ENCODE measurements at places on chromosomes 16 and 17.

DNA sequence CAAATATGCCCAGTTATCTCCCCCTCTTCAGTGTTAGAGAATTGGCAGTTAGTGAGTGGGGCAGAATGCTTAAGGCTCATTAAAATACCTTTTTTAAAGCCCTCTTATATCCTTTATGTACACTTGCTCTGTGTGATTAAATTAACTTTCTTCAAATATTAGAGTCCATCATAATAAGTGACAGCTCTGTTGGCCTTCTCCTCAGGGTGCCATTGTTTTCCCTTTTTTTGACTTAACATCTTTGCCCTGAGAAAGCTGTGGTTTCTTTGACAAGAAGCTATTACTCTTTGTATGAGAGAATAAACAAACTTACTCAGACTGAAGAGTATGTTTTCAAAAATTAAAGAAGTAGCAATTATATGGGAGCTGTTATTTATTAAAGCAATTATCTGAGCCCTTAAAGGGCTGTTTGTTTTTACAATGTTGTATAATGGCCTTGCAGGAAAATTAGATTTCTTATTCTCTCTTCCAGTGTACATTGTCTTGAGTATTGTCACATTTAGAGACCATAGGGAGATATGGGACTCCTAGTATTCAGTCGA is 13.4 kb downstream of the RBBP6 start:
- no peak for DNase-seq

DNA sequence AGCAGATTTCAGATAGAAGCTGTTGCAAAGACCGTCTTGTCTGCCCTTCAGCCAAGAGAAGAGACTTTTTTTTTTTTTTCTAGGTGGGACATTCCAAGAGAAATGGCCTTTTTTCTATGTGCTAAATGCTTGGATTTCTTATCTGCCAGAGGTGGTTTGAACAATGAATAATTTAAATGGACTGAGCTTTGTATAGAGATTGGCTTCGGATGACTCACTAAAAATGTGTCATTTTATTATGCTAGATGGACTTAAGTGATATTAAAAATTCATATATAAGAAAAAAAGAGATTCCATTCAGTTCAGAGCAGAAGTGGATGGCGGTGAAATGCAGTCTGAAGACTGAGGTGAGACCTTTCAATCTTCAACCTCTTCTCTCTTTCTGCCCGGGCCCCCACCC is 58.4 kb downstream of the MEAK7 start:
- DNase-seq, result no peak

DNA sequence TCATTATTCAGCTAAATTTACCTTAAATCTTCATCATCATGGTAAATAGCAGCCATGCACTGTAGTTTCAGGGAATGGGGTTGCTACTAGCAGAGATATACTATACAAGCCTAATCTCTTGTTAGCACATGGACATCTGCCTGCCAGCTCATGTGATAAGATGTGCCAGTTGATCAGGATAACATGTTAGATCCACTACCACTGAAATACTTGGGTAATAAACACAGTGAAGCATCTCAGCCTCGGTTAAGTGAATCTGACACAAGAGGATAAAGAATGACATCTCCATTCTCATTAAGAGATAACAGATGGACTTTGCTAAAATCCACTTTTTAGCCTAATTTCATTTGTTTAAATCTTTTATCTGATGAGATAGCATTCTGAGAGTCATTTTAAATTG is 256.1 kb downstream of the CDH8 start:
- DNase-seq, result no peak

DNA sequence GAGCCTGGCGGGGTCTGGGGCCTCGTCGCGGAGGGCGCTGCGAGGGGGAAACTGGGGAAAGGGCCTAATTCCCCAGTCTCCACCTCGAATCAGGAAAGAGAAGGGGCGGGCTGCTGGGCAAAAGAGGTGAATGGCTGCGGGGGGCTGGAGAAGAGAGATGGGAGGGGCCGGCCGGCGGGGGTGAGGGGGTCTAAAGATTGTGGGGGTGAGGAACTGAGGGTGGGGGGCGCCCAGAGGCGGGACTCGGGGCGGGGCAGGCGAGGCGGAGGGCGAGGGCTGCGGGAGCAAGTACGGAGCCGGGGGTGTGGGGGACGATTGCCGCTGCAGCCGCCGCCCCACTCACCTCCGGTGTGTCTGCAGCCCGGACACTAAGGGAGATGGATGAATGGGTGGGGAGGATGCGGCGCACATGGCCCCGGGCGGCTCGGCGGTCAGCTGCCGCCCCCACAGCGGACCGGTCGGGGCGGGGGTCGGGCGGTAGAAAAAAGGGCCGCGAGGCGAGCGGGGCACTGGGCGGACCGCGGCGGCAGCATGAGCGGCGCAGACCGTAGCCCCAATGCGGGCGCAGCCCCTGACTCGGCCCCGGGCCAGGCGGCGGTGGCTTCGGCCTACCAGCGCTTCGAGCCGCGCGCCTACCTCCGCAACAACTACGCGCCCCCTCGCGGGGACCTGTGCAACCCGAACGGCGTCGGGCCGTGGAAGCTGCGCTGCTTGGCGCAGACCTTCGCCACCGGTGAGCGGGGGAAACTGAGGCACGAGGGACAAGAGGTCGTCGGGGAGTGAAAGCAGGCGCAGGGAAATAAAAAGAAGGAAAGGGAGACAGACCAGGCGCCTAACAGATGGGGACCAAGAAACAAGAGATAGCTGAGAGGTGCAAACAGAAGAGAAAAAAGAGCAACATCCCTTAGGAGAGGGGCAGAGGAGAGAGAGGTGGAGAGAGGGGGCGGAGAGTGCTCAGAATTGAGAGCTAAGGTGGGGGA is at the start of gene PNMT:
Gene PNMT, plus strand, starts transcription at position 509 of the 980 bp plus-strand sequence. Its CDS starts 23 bp downstream, at position 532.
- DNase-seq, result no peak

DNA sequence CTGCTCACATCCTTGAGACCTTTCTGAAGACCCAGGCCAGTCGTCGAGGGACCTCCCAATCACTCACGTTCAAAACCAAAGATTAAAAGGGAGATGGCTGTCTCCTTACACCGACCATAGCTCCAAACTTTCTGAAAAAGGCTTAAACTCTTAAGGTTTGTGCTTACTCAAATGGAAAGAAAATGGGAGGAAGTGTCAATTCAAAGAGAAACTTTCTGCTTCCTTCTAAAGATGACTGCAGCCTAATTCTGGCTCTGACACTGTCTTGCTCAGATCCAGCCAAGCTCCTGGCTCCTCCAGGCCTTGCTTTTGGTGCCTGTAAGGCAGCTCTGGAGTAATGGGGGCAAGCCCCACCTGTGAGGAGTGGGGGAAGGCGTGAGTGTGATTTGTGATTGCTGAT is 54.9 kb upstream of the WSB1 start:
- no peak for DNase-seq

- no peak for DNase-seq
Observed at GRCh38 chr16:57539072-57539796, 2.9 kb upstream of the CCDC102A start.

DNA sequence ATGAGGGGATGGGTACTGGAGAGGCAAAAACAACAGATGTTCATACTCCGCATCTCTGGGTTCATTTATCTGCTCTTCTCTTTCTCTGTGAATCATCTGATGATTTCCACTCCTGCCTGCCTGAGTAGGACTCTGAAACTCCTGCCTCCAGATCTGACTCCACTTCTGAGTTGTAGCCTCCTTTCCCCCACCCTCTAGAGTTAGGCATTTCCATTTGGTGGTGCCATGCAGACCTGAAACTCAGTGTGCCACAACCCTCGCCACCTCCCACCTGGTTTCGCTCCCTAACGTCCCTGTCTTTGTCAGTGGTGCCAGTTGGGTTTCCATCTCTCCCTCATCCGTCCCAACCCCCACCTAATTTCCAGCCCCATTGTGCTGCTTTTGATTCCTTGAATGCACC is 126.2 kb downstream of the PRKCB start:
- no peak for DNase-seq

- DNase-seq, result no peak
Observed at GRCh38 chr16:50915120-50915519, 173.2 kb downstream of the CYLD start.

GRCh38 chr16:12144355-12144754 is 167.8 kb downstream of the SNX29 start:
- DNase-seq, result no peak

DNA sequence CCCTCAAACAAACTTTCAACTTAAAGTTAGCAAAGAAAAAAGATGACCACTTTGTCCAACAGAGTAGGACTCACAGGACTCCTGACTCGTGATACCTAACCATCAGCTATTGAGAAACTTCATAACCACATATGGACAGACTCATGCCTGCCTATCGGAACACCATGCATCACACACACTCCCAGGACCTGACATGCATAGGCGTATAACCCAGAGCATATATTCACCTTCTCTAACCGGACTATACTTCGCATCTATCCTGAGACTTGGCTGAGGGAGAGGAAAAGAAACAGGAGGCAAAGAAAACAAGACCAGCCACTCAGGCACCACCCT is 2.2 kb downstream of the PIP4K2B start:
- DNase-seq, result no peak

- no peak for DNase-seq
Observed at GRCh38 chr17:43578699-43579565, 32.8 kb upstream of the ETV4 start.

DNA sequence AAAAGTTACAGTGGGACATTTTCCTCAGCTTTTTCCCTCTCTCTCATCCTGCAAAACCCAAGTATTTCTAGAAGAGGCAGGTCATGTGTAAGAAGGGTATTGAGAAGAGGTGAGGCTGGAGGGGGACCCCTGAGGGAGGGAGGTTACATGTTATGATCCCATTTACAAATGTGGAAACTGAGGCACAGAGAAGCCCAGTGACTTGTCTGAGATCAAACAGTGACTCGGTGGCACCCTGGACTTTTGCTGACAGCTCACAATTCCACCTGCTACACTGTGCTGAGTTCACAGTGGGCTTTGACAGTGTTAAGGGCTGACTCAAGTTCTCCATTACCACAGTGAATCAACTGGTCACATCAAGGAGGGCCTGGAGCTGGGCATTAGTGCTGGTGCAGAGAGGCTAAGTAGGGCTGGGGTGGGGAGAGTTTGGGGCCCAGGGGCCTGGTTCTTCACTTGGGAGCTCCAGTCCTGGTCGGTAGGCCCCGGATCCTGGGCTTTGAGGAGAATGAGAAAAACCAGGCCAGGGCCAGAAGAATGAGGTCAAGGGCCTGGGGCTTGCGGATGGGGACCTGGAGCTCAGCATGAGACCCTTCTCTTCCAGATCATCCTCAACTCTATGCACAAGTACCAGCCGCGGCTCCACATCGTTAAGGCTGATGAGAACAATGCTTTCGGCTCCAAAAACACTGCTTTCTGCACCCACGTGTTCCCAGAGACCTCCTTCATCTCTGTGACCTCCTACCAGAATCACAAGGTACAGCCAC is 26.0 kb downstream of the TBX4 start:
- no peak for DNase-seq

- DNase-seq, result no peak
Observed at GRCh38 chr17:13735444-13735843, 133.7 kb upstream of the HS3ST3A1 start.

DNA sequence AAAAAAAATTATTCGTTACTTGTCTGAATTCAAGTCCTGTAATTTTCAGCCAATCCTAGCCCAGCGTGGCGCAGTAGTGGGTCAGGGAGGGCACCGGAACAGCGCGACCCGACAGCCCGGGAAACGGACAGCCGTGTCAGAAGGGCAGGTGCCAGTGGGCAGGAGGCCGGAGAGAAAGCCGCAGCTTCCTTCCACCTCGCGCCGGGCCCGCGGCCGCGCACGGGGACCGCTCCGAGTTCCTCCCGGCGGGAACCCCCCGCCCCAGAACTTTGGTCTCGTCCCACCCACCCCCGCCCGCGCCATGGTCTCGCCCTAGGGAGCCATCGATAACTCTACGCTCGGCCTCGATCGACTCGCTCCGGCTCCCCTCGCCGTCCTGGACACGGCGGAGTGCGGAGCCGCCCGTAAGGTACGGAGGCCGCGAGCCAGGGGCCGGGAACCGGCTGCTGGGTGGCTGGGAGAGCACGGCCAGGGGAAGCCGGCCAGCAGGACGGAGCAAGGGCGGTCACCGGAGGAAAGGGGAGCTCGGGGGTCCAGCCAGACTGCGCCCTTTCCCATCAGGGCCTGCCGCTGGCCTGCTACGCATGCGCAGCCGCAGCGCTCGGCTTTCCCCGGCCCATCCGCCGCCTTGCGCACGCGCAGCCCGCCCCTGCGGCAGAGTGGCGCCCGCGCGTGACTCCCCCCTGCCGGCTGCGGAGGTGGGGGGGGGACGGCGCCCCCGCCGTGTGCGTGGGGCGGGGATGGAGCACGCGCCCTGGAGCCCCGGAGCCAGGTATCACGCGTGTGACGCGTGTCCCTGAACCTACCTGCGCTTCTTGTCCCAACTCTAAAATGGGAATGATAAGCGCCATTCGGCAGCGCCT is at the start of gene MLST8:
Gene MLST8, plus strand, starts transcription at position 351 of the 863 bp plus-strand sequence. CDS start 632 bp downstream, outside the sequence.
- peak; percentile 87 for DNase-seq

DNA sequence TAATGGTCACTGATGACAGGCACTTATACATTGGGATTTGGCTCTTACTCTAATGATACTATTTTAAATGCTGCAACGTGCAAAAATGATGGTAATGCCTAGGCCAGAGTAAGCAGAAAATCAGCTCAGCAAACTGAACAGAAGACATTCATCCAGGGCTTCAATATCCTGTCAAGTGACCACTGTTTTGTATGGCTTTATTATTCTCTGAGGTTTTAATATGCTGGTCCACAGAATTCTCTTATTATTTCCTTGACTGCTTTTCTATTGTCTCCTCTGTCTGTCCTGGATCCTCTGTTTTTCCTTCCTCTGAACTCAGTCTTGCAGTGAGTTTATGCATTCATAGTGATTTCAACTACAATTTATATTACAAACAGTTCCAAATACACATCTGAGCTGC is 90.8 kb upstream of the PMFBP1 start:
- no peak for DNase-seq

- DNase-seq, result no peak
Observed at GRCh38 chr17:15882058-15882720, 62.7 kb upstream of the ADORA2B start.

DNA sequence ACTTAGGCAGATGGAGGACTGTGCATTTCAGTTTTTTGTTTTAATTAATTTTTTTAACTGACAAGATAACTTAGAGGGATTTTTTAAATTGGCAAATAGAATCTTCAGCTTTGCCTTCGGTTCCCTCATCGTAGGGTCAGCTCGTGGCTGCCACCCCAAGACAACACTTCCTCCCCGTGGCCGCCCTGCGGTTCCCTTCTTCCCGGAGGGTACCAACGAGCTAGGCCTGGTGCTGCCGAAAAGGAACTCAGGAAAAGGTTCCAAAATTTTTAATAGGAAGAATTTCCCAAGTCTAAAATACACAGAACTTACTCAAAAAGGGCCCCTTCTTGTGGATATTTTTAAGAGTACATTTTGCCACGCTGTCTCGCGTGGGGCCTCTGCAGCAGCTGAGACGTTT is 210.4 kb upstream of the CHMP6 start:
- no peak for DNase-seq

DNA sequence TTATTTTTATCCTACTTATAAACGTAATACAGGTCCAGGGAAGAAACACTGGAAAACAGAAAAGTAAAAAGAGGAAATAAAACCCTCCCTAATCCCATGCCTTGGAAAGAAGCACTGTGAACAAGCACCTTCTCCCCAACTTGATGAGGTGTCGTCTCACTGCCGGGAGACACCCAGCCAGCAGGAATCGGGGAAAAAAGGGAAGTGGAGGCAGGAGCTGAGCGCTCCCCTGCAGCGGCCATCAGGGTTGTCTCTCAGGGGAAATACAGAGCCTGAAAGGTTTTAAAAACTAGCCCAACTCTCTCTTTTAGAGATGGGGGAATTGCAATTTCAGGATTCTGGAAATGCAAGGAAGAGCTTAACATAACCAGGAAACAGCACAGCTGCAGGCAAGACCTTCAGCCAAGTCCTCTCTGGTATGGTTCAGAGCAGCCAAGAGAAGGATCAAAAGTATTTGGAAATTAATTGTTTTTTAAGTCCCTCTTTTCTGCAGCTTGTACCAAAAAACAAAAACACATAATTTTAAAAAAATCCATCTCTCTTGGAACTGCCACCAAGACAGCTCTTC is 96.3 kb upstream of the RCVRN start:
- DNase-seq, result no peak
